ENCODE measurements at places on chromosomes 11 and 22. TPM values are rescaled to one million over a fixed set of nuclear protein-coding genes. Genes with fewer than 3 reads are reported as not detected.
A peak's percentile ranks its signal among the peaks of the same experiment; 100 is the strongest.

The PLAAT2 gene
- total RNA-seq, result not detected

The MAJIN gene
- 0.71 TPM for total RNA-seq

- no peak overlapping the region for H3K27ac ChIP-seq
- DNase-seq, result no peak
- no peaks in the 10 kb centered on the region for H3K36me3 ChIP-seq
- H3K4me1 ChIP-seq, result no peaks in the 10 kb centered on the region
- no peak overlapping the region for H3K4me3 ChIP-seq
Observed at GRCh38 chr11:99638073-99638553, 617.4 kb downstream of the CNTN5 start.

GRCh38 chr11:33967451-33967850 is 75.6 kb upstream of the LMO2 start:
- H3K36me3 ChIP-seq, result no peaks in the 10 kb centered on the region
- no peaks in the 10 kb centered on the region for H3K4me1 ChIP-seq
- H3K27me3 ChIP-seq, result peaks cover 2% of the 10 kb centered on the region
- no peak for DNase-seq
- H3K4me3 ChIP-seq, result no peak overlapping the region

DNA sequence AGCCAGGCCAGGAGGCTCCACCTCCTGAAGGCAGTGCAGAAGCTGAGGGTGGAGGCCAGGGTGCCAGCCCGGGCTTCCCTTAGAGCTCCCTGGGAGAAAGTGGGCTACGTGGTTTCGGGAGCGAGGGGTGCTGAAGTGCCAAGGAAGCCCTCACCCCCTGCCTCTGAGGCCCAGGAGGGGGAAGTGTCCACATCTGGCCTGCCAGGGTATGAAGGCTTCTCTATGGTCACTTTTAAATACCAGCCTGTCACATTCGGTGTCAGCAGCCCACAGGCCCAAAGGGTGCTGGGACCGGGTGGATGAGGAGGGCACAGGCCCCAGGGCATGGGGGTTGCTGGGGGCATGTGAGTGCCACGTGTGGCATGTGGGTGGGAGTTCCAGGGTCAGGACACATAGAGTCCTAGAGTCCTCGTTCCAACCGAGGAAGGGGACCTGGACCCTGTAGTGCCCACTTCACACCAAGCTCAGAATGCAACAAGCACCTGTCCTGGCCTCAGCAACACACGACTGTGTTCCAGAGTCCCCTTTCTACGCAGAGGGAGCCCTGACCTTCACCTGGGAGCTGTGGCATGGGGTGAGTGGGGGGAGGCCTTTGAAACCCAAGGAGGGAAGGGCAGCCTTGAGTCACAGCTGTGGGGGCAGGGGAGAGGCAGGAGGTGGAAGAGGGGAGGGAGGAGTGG is 1.7 kb downstream of the SHISA8 start:
- H3K4me1 ChIP-seq, result peaks cover 77% of the 10 kb centered on the region
- H3K27me3 ChIP-seq, result peaks cover 10% of the 10 kb centered on the region
- peak; percentile 50 for DNase-seq
- no peak overlapping the region for H3K27ac ChIP-seq
- no peaks in the 10 kb centered on the region for H3K36me3 ChIP-seq
- H3K4me3 ChIP-seq, result no peak overlapping the region

The KDM4E gene
- total RNA-seq, result not detected

The EIF3D gene
- 274 TPM for total RNA-seq
